ENCODE measurements at places on chromosomes 4 and X. TPM values are rescaled to one million over a fixed set of nuclear protein-coding genes. Genes with fewer than 3 reads are reported as not detected.

The ZCCHC18 gene
- 5.2 TPM for total RNA-seq

The UGT2A1 gene
- not detected for total RNA-seq

The TIGD4 gene
- 0.19 TPM for total RNA-seq

The CLNK gene
- not detected for total RNA-seq

The GYPE gene
- not detected for total RNA-seq

The CYLC1 gene
- not detected for total RNA-seq

The AMTN gene
- total RNA-seq, result not detected

The MORC4 gene
- 25.9 TPM for total RNA-seq

The MAGEC3 gene
- total RNA-seq, result not detected

The MAGEA11 gene
- total RNA-seq, result not detected

Measured in osteocyte (in vitro differentiated cells).